ENCODE measurements at places on chromosomes 7 and 10.
A peak's percentile ranks its signal among the peaks of the same experiment; 100 is the strongest.

DNA sequence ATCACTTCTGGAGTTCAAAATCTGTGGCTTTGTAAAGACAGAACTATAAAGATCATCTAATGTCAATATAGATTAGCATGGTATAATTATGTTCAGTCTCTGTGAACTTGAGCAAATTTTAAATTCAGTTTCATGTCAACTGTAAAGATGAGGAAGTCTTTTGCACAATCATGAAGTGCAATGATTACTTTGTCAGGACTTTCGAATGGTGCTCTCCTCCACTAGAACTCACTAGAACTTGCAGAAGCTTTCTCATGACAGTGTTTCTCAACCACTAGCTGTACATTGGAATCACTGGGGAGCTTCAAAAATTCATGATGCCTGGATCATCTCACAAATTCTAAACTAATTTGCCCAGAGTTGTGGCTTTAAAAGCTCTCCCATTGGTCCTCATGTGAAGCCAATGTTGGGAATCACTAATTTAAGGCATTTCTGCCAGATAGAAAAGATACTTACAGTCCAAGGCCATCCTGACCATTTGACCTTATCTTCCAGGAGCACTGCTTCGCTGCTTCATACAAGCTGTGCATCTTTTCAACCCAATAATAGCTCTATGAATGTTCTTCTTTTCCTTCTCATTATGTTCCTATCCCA lies 12.9 kb downstream of the OR2AE1 start:
- no peak for DNase-seq

- no peak for DNase-seq
Measured at GRCh38 chr10:18312374-18313139, 172.3 kb downstream of the CACNB2 start.

DNA sequence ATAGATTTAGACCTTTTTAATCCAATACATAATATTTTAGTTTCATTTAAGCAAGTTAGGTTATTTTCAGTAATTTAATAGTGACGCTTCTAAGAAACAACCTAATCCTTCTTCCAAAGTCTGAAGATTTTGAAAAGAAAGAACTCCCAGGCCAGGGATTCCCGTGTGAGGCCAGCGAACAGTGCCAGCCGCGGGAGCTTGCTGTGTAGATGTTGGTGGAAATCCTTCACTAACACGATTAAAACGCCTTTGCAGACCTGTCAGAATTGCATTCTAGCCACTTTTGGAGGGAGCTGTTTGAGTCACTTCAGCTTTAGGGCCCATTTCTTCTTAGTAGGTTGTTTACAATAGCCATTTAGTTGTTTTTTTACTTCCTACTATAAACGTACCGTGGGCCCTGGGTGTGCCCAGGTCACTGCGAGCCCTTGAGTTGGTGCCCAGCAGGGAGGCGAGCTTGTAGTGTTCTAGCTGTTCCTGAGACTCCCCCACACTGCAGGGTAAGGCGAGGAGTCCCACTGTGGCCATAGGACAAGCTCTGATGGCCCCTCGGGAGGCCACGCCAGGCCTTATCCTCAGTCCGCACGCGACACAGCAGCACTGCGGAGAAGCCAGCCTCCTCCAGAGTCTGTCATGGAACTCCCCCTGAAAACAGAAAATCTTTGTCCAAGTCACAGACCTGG lies 32.3 kb downstream of the PPP2R2D start:
- no peak for DNase-seq

- no peak for DNase-seq
Measured at GRCh38 chr7:138328215-138328614, 131.8 kb upstream of the TRIM24 start.

- no peak for DNase-seq
Measured at GRCh38 chr10:11150879-11151415, 133.3 kb downstream of the CELF2 start.

DNA sequence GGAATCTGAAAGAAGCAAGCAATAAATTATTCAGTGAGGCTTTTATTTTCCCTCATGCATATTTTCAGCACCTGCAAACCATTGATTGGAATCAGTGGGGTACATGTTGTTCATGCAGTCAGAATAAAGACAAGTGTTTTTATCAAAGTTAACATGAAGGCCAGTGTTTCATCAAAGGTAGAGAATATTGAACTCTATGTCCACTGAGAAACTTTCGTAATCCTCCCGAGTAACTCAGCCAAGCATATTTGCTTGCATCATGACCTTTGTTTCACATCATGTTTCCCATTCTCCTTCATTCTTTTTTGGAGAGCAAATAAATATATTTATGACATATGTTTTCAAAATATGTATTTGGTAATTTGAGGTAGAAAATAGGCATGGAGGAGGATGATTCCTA lies 663.1 kb downstream of the SH2D4B start:
- no peak for DNase-seq

DNA sequence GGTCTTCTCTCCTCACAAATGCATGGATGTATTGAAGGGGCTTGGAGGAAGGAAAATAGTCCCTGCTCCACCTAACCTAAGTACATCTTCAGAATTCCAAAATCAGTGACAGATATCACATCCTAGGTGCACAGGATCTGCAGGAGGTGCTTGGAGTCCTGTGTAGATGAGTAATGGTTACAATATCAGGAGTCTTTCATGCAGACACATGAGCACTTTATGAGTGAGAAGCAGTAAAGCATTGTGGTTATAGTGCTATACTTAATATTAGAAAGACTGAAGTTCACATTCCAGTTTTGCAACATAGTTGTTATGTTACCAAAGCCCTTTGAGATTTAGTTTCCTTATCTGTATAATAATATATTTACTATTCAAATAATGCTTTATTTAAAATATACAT lies 516.7 kb downstream of the NEBL start:
- DNase-seq = no peak

DNA sequence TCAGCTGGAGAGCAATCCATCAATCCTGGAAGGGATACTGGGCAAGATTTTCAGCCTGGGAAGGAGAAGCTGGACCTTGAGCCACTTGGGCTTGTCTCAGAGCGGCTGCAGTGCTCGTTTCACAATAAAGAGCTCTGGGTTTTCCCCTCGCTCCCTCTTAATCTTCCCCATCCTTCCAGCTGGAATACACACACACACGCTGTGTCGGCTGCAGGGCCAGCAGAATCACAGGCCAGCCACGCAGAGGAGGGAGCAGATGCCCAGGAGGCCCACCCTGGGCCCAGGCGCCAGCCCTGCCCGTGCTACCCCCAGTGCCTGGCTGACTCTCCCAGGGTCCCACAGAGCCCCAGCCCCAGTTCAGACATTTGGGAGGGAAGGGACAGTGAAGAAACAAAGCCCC lies 255.1 kb downstream of the TNS3 start:
- DNase-seq = no peak

GRCh38 chr7:7745966-7746365 lies 27.6 kb upstream of the RPA3 start:
- no peak for DNase-seq

GRCh38 chr10:3424111-3424851 lies 251.7 kb upstream of the PITRM1 start:
- DNase-seq = no peak

GRCh38 chr7:132275416-132276233 lies 300.6 kb downstream of the PLXNA4 start:
- no peak for DNase-seq

DNA sequence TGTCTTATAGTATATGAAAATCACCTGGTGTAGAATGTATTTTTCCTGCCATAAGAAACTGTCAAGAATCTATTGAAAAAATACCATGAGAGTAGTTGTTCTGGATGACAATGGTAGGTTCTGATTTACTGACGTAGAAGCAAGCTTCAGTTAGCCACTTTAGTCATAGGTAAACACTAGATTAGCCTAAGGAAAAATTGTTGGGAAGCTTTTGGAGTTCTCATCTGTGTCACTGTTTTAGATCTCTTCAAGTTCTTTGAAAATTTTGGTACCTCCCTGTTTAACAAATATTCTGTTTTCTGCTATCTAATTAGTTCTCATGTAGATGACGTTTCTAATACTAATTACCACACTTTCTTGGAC lies 131.8 kb downstream of the ADK start:
- no peak for DNase-seq

- DNase-seq = no peak
Measured at GRCh38 chr10:15237351-15237750, 68.9 kb upstream of the NMT2 start.

- no peak for DNase-seq
Measured at GRCh38 chr7:31690935-31691334, 3.9 kb downstream of the PPP1R17 start.

DNA sequence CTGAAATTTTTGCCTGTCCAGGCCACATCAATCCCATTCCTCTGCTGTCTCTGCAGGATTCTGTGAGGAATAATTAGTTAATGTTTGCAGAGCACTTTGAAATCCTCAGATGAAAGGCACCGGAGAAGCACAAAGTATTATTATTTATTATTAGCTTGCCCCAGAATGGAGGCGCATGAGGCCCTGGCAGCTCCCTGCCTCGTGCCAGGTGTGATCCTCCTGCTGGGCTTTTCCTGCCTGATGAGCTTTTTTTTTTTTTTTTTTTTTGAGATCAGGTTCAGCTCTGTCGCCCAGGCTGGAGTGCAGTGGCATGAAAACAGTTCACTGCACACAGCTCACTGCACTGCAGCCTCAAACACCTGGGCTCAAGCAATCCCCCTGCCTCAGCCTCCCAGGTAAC lies 65.2 kb downstream of the TCF7L2 start:
- no peak for DNase-seq

DNA sequence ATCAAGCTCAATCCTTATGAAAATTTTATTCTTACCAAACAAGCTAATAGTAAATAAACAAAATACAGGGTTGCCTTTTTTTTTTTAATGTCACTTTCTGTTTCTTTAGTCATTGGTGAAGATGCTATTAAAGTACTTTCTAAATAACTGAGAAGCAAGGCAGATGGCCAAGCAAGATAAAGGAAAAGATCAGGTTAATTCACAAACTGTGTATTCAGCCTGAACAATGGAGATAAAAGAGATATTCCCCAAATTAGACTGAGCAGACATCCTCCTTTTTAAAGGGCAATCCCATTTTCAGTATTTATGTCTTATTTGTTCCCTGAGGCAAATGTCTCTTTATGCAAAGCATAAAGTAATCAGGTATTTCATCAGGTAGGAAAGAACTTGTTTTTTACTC lies 23.1 kb upstream of the XRCC2 start:
- no peak for DNase-seq

GRCh38 chr7:28179120-28180030 lies 1.2 kb downstream of the JAZF1 start:
- DNase-seq = peak; percentile 41

DNA sequence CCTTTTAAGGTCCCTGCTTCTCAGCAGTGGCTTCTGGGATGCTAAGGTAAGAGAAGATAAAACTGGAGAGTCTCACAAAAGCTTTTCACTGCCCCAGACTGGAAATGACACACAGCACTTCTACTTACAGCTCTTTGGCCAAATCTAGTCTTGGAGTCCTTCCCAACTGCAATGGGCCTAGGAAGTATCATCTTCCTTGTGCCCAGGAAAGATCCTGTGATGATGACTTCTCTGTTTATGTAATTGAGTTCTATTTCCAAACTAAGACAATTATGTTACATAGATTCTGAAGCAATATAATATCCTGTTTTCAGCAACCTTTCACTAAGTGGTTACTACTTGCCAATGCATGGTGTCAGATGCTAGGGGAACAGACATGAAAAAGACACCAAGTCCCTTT lies 234.1 kb downstream of the PTEN start:
- no peak for DNase-seq

DNA sequence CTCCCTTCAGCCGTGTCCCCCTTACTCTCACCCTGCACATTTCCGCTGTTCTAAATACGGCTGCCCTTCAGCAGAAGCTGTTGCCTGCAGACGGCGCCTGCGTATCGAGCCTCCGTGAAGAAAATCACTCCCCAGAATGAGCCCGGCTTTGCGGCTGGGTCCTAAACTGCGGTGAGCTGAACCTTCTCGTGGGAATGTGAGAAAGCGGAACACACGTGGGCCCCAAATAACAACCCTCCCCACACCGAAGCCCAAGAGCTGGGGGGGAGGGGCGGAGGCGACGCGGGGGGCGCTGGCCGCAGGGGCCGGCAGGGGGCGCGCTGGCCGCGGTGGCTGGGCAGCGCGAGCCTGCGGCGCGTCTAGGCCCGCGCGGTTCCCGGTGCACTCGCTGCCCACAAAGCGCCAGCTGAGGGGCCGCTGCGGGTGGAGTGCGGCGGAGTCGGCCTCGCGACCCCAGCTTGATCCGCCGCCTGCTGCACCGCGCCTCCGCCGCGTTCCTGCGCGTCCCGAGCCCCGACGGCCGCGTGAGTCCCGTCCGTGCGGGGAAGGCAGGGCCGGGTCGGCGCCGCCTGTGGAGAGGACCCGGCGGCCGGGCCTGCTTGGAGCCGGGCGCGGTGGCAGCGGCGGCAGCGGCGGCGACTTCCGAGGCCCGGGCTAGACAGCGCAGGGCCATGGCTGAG lies at the start of gene ZNF398:
ZNF398 (plus strand) TSS at position 382 of the 680 bp plus-strand sequence; CDS start at position 672, 290 bp downstream.
- DNase-seq = peak; percentile 62

DNA sequence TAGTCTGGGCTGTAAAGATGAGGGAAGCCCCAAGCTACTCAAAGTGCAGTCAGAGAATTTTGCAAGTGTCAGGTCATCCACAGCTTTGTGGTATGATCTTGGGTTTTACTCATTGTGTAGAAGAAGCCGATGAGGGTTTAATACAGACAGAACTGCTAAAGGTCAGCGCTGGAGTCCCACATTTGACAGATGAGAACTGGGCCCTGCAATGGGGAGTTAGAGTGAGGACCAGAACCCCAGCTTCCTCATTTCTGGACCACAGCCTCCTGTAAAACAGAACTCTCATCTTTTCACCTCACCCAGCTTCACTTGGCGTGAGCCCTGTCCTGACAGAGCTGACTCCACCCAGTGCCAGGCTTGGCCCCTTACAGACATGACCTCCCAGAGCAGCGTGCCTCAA lies 20.1 kb downstream of the LRRC20 start:
- no peak for DNase-seq

DNA sequence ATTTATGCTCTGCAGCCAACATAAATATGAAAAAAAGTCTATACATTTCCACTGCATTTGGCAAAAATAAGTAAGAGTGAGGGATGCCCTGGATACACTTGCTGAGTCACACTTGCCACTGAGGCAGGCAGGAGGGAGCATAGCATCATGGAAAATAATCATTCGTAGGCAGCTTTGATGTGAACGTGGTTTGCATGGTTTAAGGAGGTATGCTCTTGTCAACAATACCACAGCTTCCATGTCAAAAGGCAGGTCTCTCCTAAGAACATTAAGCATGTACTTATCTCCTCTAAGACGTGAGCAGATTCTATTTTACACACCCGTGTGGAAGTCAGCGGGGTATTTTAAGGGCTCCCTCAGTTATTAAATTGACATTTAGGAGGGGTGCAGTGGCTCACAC lies 89.2 kb upstream of the WDR11 start:
- DNase-seq = no peak

DNA sequence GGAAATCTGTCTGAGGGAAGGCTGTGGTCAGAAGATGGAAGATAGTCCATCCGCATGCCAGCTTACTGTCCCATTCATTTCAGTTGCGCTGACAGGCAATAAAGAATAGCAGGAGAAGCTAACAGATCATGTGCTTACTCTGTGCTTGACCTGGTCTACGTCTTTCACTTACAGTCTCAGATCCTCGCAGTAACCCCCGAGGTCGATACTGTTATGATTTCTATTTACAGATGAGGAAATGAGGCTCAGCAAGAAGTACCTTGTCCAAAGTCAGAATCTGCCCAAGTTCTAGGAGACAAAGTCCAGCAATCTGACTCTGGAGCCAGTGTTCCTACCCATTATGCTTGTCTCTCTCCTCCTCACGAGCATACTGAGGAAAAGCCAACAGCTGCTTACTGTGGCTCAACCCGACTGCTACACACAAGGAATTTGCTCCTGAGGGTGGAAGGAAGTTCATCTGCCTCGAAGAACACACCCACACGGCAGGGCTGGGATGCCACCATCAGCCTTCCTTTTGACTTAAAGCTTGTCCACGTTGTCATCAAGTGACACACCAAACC lies 74.2 kb downstream of the MINPP1 start:
- DNase-seq = no peak

GRCh38 chr7:38731215-38731614 lies 100.0 kb upstream of the AMPH start:
- DNase-seq = no peak
